Left hindlimb (tissue), 1 donor: ENCODE measurements at places on chromosomes 1 and 21.
A peak's percentile ranks its signal among the peaks of the same experiment; 100 is the strongest.

DNA sequence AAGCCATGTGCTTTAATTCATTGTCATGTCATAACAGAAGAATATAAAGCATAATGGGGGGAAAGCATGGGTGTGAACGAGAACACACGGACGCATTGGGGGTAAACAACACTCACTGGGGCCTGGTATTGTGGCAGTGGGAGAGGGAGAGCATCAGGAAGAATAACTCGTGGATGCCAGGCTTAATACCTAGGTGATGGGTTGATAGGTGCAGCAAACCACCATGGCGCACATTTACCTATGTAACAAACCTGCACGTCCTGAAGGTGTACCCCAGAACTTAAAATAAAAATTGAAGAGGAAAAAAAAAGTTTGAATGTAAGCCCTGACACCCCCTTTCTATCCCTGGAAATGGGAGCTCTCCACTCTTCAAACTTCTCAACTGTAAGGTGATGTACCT, 34.9 kb upstream of the CACHD1 start:
- DNase-seq, result no peak

DNA sequence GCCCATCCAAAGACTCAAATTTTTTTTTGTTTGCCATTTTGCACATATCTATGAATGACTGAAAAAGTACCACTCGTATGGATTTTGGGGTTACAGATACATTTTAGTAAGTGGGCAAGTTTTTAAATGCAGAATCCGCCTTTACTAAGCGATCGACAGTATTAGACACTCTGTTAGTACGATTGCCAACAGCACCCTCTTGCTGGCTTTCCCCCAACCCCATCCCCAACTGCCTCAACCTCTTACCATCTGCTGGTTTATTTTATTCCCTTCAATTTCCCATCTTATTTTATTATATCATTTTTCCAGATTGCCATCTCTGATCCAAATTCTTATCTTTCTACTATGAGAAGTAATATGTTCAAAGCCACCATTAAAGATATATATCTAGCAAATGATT, 244.8 kb downstream of the LRRIQ3 start:
- DNase-seq, result no peak

DNA sequence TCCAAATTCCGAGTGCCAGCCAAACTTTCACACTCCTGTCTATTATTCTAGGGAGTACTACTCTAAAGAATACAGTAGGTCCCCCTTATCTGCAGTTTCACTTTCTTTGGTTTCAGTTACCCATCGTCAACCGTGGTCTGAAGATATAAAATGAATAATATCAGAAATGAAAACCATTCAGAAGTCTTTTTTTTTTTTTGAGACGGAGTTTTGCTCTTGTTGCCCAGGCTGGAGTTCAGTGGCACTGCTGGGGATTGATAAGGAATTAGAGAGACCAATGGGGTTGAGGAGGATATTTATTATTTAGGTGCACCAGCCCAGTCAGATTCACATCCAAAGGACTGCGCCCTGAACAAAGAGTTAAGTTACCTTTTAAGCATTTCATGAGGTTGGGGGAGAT, 52.9 kb upstream of the SRSF10 start:
- no peak for DNase-seq

GRCh38 chr1:189682591-189682990, 795.1 kb downstream of the BRINP3 start:
- no peak for DNase-seq

DNA sequence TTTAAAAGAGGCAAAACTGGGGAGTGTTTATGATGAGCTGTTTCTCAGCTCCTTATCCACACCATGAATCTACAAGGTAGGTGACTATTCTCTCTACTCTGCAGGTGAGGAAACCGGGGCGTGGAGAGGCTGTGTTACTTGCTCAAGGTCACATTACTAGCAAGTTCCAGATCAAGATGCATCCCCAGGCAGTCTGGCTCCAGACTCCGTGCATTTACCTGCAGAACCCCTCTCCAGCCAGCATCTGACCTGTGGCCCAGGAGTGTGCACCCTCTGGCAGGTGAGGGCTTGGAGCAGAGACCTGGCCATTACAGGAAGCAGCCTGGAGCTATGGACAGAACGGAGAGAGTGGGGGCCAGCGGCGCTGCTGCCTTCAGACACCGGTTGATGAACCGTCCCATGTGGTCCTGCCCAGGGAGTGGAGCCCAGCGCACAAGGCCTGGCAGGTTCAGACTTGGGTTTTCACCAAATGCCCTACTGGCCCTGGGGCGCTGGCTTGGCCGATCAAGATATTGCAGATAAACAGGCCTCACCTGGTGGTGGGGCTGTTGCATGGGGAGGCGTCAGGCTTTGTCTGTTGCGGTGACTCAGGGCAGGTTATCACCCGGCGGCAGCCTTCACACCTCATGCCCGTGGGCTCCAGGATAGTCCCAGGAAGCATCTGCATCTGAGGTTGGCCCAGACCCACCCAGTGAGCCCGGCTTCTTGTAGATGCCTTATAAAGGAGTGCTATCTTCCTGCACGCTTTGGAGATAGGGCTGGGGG, 29.2 kb upstream of the WNT4 start:
- no peak for DNase-seq

- DNase-seq, result no peak
Measured at GRCh38 chr1:169390303-169390702, 22.3 kb downstream of the BLZF1 start.

DNA sequence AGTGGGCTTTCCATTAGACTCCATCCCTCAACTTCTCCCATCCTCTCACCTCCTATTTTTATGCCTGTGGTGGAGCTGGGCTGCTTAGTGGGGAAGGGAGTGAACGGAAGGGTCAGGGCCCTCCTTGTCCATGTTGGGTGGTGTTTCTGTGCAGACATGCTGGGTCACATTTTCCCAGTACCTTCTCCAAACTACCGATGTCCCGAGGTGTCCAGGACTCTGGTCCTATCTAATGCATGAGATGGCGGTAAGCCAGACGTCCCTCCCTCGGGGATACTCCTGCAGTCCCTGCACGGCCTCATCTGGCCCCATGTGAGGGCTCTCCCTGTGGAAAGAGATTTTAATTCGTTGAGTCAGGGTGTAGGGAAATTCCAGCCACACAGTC, 61.0 kb downstream of the OBSCN start:
- DNase-seq, result no peak

- DNase-seq, result no peak
Measured at GRCh38 chr1:225182716-225183115, 245.1 kb downstream of the LBR start.

- no peak for DNase-seq
Measured at GRCh38 chr1:186301448-186301847, 73.6 kb downstream of the TPR start.

DNA sequence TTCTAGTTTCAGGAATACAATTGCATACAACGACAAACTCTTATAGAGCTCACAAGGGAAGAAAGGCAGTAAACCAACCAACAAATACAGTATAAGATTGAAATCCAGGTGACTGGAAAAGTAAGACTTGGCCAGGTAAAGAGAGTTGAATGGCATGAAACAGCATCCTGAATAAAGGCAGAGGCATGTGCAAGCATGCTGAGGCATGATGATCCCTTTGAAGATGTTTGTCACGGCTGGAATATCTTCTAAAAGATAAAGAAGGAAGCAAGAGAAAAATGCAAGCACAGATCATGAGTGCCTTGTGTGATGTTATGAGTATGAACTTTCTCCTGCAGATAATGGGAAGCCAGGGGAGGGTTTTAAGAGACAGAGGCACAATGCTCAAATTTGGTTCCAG, 83.3 kb upstream of the SPATA6 start:
- no peak for DNase-seq

DNA sequence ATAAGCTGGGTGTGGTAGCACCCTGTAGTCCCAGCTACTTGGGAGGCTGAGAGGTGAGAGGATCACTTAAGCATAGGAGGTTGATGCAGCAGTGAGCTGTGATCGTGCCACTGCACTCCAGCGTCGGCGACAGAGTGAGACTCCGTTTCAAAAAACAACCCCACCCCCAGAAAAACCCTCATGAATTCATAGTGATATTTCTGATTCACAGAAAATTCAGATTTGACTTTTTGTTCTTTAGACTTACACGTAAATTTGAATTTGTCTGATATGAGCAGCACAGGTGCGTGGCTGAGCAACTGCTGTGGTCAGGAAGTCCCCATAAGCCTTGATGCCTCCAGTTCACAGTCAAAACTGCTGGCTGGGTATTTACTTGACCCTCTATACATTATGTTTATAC, 10.0 kb upstream of the MORC3 start:
- DNase-seq, result no peak

DNA sequence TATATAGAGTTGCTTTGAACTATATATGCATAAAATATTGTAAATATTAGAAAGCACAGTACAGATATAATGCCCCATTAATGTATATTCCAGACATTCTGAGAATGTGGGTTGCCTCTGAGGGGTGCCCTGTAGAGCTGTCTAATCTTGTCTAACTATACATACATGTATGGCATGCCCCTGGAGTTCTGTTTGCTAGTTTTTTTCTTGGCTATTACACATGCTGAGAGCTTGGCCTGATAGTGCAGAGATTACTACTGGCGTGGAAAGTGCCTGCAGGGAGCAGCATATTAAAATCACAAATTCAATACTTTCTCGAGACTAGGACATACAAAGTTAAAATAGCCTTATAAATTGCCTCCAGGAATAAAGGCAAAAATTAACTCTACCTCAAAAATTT, 24.1 kb downstream of the KCNA3 start:
- DNase-seq, result no peak

DNA sequence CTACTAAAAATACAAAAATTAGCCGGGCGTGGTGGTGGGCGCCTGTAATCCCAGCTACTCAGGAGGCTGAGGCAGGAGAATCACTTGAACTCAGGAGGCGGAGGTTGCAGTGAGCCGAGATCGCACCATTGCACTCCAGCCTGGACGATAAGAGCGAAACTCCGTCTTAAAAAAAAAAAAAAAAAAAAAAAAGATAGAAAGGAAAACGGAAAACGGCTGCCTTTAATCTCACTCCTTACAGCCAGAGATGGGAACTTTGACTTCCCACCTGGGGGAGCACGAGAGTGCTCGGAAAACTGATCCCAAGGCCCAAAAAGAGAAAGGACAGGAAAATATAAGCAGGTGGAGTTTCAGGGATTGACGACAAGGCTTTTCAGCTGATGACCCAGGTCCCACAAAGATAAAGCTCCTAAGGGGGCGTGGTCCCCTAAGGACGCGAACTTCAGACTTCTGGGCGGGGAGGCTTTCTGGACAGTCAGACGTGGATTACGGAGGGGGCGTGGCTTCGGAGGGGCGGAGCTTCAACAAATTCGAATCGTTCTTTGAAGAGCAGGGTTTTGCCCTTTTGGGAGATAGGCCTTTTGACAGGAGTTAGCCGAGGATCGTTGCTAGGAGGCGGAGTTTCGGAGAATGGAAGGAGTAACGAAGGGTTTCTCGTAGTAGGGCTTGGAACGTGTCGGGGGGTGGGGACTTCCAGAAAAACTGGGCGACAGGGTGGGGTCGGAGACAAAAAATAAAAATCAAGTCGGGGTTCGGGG, 958 bp upstream of the CKS1B start:
- peak; percentile 95 for DNase-seq
